ENCODE measurements at places on chromosomes 7 and 10.
A peak's percentile ranks its signal among the peaks of the same experiment; 100 is the strongest.

DNA sequence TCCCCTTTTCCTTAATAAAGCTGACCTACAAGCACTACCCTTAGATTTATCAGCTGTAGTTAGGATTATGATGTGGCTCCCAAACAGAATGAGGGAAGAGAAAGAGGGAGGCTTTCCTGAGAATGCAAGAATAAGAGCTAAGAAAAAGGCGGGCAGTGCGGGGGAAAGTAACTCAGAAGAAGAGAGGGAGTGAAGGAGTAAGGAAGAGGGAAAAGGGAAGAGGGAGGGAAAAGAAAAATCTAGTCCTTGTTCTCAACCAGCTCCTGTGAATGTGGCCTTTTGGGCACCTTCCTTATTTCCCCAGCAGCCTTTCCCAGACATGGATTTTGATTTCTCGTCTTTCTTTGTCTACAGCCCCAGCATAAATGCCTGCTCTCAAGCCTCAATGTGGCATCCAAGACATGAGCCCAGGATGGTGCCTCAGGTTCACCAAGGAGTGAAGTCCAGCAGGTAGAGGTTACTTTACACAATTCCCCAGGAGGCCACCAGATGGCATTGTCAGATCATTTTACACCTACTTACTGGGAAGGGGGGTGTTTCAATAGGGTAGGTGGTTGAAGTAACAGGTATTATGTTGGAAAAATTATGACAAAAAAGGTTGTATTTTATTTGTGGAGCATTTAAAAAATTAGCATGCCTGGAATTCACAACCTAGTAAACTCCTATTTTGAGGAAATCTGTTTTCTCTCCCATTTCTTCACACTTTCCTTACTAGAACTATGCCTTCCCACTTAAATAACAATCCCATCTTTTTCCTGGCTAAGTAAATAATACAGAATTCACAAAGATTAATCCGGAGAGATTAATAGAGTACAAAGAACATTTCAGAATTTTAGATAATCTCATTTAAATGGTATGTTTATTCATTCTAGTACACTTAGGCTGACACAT is 106.5 kb downstream of the HTR7 start:
- DNase-seq: peak; percentile 23

GRCh38 chr10:128070161-128070560 is 56.1 kb downstream of the MKI67 start:
- DNase-seq: no peak

DNA sequence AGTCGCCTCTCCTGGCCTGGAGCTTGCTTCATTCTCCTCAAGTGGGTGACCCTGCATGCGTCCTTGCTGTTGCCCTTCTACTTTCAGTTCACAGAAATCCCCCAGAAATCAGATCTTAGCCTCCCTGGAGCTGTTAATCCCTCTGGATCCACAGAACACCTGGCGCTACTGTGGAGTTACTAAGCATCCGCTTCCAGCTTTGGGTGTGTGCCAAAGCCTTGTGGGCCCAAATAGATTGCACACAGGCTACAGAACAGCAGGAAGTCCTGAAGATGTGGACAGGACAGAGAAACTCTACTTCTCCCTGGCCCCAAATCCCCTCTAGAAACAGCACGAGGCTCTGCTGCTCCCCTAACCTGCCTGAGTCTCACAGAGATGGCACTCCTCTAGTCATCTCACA is 36.6 kb upstream of the PDLIM1 start:
- DNase-seq: no peak

GRCh38 chr10:18647945-18648344 is 3.4 kb downstream of the NSUN6 start:
- DNase-seq: no peak

GRCh38 chr7:138564365-138564764 is 104.3 kb downstream of the TRIM24 start:
- no peak for DNase-seq

GRCh38 chr7:73704640-73705550 is 14.6 kb downstream of the STX1A start:
- no peak for DNase-seq

GRCh38 chr7:123190109-123190831 is 9.5 kb downstream of the SLC13A1 start:
- DNase-seq: no peak

DNA sequence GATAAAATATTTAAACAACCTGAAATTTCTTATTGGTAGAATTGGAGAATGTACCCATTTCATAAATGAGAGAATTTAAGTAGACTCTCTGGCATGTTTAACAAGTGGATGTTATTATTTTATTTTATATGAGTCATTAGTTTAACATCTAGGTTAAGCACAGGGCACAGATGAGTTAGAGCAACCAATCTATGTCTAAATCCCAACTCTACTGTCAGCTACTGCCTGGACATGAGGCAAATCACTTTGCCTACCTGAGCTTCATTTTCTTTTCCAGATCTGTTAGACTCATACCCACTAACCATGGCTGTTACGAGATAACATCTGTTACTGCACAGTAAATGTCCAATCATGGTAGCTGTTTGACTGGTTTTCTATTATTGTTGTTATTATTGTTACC is 251.1 kb downstream of the INHBA start:
- no peak for DNase-seq

DNA sequence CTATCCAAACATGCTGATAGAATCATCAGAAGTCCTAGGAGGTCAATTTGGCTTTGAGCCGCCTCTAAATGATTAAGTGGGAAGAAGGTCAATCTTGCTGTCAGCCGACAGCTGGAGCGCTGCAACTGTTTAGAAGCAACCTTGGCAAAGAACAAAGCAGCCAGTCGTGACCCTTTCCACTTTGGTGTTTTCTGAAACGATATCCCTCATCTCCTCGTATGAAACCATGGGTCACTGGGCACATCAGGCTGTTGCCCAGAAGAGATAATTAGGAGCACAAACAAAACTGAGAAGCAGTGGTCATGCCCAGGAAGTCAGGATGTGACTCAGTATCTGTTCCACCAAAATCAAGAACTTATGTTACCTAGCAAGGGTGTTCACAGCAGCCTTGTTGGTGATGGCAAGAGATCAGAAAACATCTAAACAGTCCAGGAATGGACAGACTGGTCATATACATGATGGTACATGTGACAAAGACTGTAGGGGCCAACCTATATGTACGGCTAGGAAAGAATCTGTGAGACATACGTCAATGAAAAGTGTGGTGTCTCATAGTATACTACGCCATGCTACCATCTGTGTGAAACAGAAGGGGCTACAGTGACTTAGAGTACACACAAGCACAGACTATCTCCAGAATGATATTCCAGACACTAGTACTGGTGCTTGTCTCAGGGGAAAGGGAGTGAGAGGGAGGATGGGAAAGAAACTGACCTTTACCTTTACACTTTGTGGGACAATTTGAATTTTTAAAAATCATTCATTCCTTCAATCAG is 22.4 kb downstream of the STN1 start:
- DNase-seq: no peak
